Astrocyte of the hippocampus (primary cell): ENCODE measurements at places on chromosomes 6 and 20.

DNA sequence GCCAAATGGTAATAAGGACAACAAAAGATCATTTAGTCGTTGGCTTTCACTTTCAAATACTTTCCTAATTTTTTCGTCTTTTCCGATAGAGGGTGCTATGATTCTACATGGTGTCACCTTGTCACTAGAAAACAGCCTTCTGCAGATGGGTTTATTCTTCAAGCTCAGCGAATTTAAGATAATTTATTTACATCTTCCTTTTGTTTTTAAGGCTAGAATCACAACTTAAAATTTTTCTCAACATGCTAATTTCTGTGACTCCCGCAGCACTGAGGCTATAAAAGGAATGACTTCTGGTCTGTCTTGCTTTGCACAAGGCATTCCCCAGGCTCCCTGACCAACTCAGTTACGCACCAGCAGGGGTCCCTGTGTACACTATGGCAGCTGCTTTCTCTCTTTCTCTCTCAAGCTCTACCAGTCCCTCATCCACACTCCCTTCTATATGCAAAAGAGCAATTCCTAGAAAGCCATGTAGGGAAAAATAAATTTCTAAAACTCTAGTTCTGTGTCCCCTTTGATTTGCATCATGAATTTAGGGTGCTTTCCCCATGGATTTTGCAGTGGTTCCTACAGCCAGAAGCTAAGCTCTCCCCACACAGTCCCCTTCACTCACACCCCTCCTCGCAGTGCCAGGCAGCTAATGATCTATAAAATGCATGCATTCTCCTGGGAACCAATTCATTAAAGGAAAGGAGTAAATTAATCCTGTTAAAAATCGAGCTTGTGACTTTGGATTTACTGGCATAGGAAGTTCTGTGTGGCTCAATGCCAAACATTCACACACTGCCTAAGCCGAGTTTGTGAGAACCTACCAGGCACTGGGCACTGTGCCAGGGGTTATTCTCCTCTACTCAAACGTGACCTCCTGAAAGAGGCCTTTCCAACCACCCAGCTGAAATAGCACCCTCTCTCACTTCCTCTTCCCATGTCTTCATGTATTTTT is 74.5 kb downstream of the DCDC2 start:
- DNase-seq = peak; percentile 90

DNA sequence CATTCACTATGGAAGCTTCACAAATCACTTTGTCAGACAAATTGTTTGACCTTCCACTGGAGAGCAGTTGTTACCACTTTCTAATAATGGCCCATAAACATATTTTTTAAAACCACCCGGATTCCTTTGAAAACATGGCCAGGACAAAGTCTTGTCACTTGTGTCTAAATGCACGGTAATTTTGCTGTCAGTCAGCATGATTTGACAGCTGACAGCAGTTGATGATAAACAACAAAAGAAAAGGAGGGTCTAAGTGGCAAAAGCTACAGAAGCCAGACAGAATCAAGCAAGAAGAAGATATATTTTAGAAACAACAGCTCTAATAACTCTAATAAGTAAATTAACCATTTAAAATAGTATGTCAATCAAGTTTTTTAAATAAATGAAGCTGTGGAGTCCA is 27.7 kb upstream of the CARMIL1 start:
- no peak for DNase-seq

DNA sequence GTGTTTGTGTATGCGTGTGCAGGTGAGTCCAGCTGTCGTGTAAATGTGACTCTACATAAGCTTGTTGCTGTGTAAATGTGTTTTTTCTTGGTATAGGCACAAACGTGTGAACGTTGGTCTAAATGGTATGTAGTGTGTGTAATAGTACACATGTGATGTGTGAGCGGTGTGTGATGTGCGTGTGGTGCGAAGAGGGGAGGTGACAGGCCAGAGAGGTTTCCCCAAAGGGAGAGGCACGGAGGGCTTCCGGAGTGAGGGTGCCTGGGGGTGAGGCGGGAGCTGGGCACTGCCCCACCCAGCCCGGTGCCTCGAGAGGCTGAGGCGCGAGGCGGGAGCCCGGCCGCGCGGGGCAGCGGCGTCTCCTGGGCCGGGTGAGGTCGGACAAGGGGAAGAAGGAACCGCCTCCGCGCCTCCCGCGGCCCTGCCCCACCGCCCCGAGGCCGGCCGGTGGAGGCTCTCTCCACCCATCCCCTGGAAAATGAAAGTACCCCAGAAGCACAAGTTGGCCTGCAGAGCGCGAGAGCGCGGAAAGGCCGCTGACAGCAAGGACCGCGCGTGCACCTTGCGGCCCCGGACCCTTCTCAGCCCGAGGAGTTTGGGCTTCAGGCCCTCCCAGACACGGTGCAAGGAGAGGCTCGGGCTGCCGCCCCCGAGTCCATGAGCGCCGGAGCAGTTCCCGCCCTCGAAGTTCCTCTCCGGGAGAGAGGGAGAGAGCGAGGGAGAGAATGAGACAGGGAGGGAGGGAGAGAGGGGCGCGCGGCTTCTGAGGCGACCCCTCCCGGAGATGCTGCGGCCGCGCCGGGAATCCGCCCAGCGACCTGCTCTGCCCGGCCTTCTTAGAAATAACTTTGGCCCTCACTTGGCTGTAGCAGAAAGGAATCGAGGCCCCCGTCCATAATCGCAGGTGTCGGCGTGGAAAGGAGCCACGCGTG is 43.2 kb upstream of the OSTM1 start:
- DNase-seq = peak; percentile 59

DNA sequence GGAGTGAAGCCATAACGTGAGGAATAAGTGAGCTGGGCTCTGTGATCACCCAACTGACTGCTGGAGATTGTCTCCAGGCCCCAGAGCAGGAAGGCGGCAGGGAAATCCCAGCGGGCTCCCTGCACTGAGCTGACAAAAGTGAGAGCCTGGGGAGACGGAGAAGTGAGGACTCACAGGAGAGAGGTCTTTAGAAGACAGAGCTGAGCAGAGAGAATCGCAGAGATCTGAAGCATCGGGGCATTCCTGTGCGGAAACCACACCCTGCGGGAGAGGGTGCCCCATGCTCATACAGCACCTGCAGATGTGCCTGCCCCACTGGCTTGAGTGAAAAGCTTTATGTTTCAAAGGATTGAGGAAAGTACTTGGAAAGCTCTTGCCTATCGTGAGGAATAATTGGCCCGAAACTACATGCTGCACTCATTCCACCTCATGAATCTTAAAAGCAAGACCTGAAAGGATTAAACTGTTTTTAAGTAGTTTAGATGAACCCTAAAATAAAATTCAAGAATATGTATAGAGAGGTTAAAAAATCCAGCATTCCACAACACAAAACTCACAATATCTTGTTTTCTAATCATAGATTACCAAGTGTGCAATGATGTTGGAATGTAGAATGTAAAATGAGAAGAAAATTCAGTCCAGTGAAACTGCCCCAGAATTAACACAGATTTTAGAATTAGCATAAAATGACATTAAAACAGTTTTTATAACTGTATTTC is 17.7 kb upstream of the THBS2 start:
- DNase-seq = no peak

GRCh38 chr20:62275219-62275618 is 27.6 kb upstream of the ADRM1 start:
- no peak for DNase-seq

- DNase-seq = peak; percentile 45
Measured at GRCh38 chr6:164106345-164106769, 691.8 kb downstream of the QKI start.

GRCh38 chr6:48194596-48195295 is 83.7 kb upstream of the PTCHD4 start:
- no peak for DNase-seq

DNA sequence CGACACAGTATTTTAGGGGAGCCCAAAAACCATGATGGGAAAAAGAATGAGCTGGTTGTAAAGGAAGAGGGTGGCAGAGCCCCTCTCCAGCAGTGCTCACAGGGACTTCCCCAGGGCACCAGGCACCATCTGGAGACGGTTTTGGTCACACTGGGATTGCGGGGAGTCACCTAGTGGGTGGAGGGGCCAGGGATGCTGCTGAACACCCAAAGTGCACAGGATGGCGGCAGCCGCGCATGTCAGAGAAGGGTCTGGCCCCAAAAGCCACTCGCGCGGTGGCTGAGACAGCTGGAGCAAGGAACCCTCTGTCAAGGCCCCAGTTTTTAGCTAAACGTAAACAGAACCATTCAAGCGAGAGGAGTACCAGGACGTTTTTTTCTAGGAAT is 10.8 kb downstream of the CTSZ start:
- DNase-seq = no peak

DNA sequence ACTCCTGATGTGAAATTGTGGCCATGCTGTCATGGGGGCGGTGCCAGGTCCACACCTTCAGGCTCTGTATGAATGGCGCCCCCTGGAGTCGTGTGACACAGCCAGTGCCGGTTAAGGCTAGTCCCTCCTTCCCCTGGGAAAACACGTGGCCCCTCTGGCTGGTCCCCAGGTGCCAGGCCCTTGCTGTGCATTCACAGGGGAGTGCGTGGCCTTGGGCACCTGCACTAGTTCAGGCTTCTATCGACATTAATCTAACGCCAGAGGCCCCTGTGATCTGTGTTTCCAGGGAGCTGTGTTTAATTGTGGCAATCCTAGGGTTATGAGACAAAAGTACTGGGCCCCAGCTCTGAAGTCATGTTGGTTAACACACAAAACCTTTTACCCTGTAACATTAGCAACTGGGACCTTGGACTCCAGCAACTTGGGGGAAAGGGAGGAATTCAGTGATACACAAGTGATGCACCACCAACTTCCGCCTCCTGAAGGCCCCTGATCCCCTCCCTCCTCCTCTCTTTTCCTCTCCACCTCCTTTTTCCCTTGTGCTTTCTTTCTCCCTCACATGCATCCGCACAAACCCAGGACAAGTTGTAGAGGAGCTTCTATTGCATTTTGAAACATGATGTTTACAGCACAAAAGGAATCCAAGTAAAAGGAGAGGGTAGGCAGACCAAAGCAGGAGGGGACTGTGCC is 74.0 kb downstream of the SSR1 start:
- DNase-seq = peak; percentile 72

- DNase-seq = no peak
Measured at GRCh38 chr20:22489626-22490286, 94.6 kb downstream of the FOXA2 start.

DNA sequence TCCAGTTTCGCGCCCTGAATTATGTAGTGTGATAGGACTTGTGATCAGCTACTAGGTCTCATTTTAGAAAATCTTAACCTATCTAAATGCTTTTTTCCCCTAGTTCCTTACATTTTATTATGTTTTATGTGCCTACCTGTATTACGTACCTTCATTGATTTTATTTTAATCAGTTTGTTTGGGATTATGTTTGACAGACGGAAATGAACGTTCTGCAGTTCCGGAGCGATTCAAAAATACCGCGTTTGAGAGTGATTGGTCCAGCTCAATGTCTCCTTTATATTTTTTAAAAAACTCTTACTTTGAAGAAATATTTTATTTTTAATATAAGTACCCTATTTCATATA is 114.3 kb upstream of the BTN3A2 start:
- DNase-seq = peak; percentile 73

GRCh38 chr6:52496631-52497030 is 76.5 kb downstream of the EFHC1 start:
- no peak for DNase-seq

GRCh38 chr6:3847521-3847920 is 1.7 kb upstream of the FAM50B start:
- DNase-seq = peak; percentile 36

DNA sequence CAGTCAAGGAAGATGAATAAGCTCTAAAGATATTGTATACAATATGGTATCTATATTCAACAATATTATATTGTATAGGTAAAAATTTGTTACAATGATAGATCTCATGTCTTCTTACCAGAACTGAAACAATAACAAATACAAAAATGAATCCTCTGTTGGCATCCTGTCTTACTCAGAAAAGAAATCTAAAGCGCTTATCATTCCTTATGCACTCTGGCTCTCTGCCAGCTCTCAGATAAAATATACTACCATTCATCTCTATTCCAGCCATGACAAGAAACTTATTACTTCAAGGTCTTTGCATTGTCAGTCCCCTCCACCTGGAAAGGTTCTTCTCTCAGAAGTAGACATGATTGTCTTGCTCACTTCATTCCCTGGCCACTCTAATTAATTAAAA is 138.6 kb downstream of the THEMIS start:
- DNase-seq = no peak

DNA sequence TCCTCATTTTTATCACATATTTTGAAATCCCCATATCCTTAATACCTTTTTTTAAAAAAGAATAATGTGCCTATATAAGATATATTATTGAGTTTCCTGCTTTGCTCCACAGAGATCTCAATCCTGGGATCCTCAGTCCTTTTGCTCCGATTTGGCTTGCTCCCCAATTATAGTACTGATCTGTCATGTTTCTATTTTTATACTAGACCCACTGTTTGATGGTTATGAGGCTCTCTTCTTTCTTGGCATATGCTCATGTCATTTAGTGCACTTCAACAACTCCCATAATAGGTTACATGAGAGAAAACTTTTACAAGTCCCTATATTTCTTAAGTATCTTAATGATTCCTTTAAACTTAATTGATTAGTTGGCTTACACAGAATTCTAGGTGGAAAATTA is 958.5 kb upstream of the EPHA7 start:
- no peak for DNase-seq

- peak; percentile 79 for DNase-seq
Measured at GRCh38 chr6:157143171-157143889, 180.0 kb downstream of the TMEM242 start.

- DNase-seq = no peak
Measured at GRCh38 chr20:38227420-38228360, 32.8 kb downstream of the KIAA1755 start.

GRCh38 chr6:11637266-11637665 is 99.7 kb downstream of the TMEM170B start:
- DNase-seq = peak; percentile 57

DNA sequence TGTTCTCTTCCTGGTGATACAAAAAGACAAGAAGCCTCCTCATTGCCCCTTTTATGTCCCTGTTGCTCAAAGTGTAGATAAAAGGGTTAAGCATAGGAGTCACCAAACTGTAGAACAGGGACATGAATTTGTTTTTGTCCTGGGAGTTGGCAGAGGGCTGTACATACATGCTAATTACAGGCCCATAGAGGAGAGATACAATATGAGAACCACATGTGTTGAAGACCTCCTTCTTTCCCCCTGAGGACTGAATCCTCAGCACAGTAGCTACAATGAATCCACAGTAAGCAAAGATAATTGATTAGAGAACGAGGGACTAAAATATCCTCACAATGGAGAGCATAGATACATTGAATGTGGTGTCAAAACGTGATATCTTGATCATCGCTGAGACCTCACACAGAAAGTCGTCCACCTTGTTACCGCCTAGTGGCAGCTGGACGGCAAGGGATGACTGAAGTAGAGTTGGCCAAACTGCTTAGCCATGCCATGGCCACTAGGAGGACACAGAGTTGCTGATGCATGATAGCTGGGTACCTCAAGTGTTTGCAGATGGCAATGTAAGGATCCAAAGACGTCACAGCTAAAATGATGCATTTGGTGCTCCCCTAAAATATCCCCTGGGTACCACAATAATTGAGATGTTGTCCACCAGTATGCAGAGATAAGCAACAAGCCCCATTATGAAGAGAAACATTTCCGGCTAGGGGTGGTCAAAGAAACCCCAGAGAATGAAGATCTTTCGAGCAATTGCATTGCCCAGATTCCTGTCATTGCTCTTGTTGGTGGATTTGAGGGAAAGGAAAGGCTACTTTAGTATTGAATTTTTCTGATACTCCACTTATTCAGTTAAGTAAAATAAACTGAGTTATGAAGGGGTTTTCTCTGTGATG is 15.0 kb downstream of the OR2B3 start:
- peak; percentile 11 for DNase-seq

GRCh38 chr20:61886721-61887595 is 178.7 kb downstream of the TAF4 start:
- peak; percentile 70 for DNase-seq

GRCh38 chr6:45420083-45420908 is 42.6 kb upstream of the SUPT3H start:
- DNase-seq = peak; percentile 89

GRCh38 chr6:33438978-33439594 is 15.3 kb upstream of the ZBTB9 start:
- DNase-seq = no peak
